HEK293T (cell line): ENCODE measurements at places on chromosomes 6 and 20.

GRCh38 chr6:121884620-121885019 lies 449.2 kb downstream of the GJA1 start:
- DNase-seq = no peak

GRCh38 chr6:4136354-4136831 lies 1.0 kb upstream of the ECI2 start:
- DNase-seq = no peak

DNA sequence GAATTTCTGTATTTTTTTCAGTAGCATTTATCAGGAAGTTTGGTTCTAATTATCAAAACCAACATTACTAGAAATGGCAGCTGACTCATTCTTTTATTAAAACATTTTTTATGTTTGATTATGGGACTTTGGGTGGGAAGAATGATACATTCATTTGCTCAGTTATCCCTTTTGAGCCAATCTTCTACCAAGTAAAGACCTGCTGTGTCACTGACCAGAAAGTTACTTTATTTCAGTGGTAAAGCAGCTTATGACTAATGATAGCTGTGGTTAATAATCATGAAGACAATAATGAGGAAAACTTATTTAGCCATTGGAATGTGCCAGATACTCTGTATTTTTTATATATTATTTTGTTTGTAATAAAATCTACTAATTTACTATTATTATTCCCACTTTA lies 142.3 kb downstream of the FARS2 start:
- DNase-seq = no peak

DNA sequence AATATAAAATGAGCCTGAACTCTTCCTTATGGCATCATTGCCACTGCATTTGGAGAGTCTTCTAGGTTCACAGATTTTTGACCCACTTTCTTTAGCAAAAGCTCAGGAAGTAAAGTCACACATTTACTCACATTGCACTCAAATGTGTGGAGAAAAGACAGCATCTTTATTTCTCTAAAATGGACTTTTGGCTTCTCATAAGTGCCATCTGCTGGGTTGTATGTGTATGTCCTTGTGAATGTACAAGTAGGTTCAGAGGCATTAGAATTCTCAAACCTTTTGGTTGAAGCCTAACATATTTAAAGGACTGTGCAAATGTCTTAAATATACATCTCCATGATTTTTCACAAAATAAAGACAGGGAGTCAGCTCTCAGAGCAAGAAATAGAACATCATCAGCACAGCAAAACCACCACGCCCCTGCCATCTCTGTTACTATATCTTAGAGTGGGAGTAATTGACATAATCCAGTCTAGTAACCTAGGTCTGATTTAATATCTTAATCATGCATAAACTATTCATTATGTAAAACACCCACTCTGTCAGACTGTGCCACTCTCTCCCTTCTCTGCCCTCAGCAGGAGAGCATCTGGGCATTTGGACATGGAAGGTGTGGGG lies 42.2 kb upstream of the SPTLC3 start:
- DNase-seq = no peak

GRCh38 chr20:18739751-18740166 lies 73.8 kb upstream of the SCP2D1 start:
- DNase-seq = peak; percentile 12

DNA sequence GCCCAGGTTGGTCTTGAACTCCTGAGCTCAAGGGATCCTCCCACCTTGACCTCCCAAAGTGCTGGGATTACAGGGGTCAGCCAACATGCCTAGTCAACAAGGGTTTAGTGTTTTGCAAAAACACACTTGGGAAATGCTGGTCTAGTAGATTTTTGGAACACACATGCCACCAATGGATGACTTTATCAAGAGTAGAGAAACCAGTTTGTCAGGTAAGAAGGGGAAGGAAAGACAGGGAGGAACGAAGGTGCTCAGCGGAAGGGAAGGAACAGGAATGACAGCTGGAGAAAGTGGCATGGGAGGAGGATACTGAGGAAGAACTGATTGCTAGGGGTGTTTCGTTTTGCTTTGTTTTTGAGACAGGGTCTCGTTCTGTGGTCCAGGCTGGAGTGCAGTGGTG lies 15.6 kb upstream of the SEC63 start:
- DNase-seq = no peak

- no peak for DNase-seq
These were observed 661.3 kb downstream of the BCKDHB start for GRCh38 chr6:80767808-80768207.

DNA sequence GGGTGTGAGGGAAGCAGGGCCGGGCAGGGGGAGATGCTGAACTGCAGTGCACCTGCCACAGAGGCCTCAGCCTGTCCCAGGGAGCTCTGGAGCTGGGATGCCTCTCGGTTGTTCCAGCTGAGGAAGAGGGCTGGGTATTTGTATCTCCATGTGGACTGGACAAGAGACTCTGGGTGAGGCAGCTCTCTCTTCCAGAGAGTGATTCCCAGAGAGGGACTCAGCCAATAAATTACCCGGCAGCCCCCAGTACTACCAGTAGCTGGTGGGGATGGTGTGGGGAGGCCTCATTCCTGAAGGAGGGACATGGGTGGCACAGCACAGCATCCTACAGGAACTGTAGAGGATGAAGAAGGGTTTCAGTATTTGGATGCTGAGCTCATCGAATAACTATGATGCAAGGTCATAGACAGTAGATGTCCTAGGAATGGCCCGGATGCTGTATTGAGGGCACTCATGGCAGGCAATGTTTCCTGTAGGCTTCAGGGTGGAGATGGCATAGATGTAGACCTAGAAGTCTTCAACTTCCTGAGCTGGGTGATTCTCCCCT lies 1.4 kb downstream of the FGD2 start:
- no peak for DNase-seq

DNA sequence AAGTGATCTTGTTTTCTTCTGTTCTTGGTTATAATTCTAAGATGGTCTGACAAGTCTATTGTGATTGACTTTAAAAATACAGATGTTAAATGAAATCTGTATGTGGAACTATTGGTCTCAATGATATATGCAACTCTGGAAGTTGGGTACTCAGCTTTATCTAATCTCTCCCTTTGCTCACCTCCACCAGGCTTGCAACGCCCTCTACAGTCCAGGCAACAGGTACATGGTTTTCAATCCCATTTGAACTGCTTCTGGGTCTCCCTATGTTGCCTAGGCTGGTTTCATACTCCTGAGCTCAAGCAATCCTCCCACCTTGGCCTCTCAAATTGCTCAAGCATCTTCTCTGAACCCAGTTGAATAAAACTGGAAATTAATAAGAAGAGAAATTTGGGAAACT lies 25.6 kb upstream of the HLA-DQB1 start:
- DNase-seq = peak; percentile 43

DNA sequence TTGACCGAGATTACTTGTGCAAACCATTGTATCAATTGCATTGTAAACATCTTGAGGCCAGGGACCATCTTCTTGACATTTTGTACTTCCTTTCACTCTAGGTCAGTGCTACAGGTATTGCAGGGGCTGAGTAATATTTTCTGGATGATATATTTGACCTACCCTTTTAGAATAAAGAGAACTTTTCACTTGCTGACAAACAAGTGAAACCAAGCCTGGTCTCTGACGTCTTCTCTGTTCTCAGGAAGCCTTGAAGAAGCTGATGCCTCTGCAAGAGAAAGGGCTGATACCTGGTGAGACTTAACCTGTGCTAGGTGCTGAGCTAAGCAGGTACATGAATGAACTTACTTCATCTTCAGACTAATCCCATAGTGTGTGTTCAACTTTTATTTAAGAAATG lies 60.5 kb upstream of the GGTLC1 start:
- no peak for DNase-seq

GRCh38 chr6:135331002-135331401 lies 149.9 kb downstream of the MYB start:
- DNase-seq = no peak
